Psoas muscle (tissue), 8 donors: ENCODE measurements at places on chromosomes 12 and 14. TPM values are rescaled to one million over a fixed set of nuclear protein-coding genes. Genes with fewer than 3 reads are reported as not detected.

GRCh38 chr14:53790731-53791500, 165.7 kb downstream of the BMP4 start:
- no peak for DNase-seq

DNA sequence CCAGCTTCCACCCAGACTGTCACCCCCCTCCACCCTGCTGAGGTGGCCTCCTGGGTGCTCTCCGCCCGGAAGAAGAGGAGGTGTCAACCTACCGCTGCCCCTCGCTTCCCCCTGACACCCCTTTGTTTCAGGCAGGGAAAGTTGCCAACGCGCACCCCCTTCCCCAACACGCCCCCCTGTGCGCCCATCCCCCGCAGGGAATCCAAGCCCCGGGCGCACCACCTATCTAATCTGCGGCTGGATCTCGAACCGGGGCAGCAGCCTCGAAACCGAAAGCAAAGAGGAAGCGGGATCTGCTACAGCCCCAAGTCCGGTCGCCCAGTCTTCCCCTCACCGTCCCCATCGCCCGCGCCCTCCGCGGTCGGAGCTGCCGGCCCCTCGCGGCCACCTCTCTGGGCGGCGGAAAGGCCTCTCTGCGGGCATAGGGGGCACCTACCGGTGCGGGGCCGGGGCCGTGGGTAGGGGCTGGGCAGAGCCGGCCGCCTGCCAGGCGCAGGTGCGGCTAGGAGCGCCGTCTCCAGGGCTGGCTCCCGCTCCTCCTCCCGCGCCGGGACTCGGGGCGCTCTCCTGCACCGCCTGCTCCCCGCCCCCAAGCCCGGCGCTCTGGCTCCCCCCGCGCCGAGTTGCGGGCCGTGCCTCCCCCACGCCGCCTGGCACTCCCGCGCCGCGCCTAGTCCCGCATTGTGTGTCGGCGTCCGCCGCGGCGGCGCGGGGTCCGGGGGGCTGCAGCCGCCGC, 18.3 kb upstream of the PLEKHH1 start:
- peak; percentile 37 for DNase-seq

DNA sequence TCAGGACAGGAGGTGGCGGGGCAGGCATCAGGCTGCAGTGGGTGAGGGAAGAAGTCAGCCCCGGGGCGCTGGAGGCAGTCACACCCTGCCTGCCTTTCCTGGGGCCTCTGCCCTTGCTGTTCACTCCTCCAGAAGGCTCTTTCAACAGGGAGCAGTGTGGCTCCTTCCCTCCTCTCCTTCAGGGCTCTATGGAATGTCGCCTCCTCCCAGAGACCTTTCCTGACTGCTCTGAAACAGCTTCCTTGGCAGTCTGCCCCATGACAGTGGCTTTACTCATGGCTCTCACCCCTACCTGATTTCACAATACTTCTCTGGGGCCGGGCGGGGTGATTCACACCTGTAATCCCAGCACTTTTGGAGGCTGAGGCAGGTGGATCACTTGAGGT, 7.1 kb downstream of the RHOF start:
- DNase-seq: peak; percentile 80

DNA sequence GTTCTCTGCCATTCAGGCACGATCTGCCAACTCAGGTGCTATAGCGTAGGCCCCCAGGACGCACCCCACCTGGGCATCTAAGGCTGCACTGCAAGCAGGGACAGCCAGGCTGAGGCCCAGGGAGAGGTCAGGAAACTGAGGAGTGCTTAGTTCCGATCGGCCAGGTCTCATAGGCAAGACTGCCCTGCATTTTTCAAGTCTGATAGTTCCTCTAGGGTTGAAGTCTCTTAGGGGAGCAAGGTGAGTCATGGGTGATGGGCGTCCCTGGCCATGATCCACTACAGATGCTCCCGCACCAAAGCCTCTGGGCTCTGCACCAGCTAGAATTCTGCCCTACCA, 13.2 kb downstream of the NOPCHAP1 start:
- DNase-seq: no peak

The ETFBKMT gene
- polyA plus RNA-seq: 10.8 TPM

The OTX2 gene
- polyA plus RNA-seq: not detected

DNA sequence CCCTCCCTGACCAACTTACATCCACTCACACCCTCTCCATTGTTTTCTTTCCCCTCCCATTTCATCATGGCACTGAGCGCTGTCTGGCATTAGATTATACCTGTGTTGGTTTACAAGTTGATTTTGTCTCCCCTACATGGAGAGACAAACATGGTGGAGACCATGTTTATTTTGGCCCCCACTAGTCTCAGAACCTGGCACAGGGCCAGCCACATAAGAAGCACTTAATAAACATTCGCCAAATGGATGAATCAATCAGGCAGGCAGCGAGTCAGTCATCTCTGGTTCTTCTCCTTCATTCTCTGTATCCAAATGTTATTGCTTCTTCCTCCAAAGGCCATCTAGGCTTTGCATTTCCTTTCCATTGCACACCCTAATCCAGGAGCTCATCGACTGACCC, 177.4 kb downstream of the DPF3 start:
- DNase-seq: no peak

- DNase-seq: peak; percentile 69
These were observed 608 bp downstream of the PTGES3 start for GRCh38 chr12:56687223-56688128.

DNA sequence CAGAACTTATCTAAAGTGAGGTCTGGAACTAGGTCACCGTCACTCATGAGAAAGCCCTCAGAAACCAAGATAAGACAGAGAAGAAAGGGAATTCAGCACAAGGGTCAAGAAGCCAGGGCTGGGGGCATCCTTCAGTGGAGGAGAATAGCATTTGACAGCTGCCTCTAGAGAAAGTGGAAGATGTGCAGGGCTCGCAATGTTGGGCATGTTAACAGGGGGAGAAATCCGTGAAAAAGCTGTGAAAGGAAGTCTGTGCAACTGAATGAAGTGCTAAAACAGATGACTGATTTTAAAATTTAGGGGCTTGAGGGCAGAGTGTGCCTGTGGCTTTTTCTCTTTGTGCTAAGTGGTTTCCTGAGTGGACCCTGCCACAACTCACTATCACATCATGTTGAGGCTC, 97.7 kb upstream of the IFNG-AS1 start:
- DNase-seq: no peak

DNA sequence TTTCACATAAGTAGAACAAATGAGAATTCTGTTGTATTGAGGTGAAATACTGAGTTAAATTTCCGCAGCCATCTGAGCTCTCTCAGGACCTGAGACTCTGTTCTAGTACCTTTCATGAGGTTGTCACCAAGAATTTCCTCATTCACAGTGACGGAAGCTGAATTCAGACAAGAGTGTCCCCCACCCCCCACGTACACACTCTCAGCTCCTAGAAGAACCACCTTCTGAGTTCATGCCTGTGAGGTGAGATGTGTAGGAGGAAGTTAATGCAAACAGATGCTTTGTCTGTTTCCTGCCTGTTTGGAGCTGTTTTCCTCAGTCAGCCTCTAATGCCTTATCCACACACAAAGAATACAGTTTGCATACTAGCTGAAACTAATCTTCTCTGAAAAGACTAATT, 18.2 kb downstream of the BICDL1 start:
- DNase-seq: no peak

DNA sequence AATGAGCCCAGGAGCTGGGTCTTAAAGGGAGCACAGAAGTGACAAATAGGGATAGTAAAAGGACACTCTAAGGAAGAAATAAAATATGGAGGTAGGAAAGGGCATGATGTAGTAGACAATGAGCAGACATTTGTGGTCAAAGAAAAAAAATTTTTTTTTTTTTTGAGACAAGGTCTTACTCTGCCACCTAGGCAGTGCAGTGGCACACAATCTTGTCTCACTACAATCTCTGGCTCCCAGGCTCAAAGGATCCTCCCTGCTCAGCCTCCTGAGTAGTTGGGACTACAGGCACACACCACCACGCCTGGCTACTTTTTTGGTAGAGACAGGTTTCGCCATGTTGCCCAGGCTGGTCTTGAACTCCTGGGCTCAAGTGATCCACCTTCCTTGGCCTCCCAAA, 8.5 kb downstream of the FKBP3 start:
- DNase-seq: no peak

The CACNA1C gene
- polyA plus RNA-seq: 0.46 TPM

The PRH2 gene
- polyA plus RNA-seq: not detected

GRCh38 chr12:46152456-46152855, 116.4 kb downstream of the SLC38A1 start:
- DNase-seq: no peak

- no peak for DNase-seq
These were observed 63.6 kb downstream of the SIX1 start for GRCh38 chr14:60585676-60586075.

DNA sequence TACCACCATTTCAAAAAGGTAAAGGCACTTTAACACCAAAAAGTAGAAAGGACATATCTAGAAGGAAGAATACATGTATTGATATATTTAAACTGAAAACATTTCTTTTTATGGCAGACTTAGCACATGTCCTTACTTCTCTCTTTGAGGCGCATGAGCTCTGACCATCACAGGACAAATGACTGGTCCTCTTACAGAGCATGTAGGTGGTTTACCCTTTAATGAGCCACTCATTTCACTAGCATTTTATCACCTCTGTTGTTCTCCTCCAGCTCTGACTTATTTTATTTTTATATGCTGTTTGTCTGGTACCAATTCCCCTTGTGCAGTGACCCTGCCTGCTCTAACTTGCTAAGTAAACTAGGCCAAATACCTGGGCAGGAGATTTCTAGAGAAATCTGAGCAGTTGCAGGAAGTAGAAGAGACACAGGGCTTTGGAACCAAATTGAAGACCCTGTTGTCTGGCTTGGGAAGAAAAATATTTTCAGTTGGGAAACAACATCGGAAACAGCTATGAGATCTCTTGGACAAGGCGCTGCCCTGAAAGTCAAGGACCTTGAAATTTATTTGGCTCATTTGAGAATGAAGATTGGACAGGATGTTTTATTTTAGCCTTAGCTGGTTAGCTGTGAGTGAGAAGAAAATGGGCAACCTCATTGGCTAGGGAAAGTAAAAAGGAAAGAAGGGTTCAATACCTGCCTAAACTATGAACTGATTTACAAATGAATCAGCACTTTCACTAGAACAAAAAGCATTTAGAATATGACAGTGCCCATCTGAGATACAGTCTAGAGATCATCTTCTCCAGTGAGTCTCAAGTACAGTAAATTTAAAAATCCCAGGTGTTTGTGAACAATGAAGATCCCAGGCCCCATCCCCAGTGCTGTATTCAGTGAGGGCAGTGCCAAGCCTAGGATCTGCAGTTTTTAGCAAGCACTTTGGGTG, 374.4 kb downstream of the ZFP36L1 start:
- no peak for DNase-seq

DNA sequence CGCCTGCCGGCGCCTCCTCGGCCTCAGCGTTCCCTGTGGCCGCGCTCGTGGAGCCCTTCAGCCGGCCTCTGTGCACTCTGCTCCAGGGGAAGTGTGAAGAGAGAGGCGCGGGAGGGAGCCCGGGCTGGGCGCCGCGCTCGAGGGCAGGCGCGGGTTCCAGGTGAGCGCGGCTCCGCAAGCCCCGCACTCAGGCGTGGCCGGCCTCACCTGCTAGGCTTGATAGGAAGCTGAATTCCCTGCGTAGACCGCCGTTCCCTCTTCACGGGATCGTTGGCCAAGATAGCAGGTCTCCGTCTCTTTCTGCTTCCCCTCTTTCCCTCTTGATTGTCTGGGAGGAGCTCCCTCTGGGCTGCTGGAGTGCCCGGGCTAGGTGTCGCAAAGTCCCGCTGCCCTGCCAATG, 89.7 kb downstream of the ASCL4 start:
- no peak for DNase-seq

- DNase-seq: peak; percentile 17
These were observed 65.3 kb downstream of the FOS start for GRCh38 chr14:75343911-75344310.

The ENDOU gene
- polyA plus RNA-seq: 0.25 TPM

The ARHGDIB gene
- polyA plus RNA-seq: 39.4 TPM

The ZNF84 gene
- polyA plus RNA-seq: 4.7 TPM

GRCh38 chr14:105093038-105093430, 27.8 kb upstream of the GPR132 start:
- no peak for DNase-seq

GRCh38 chr12:125434936-125435443, 369.8 kb downstream of the AACS start:
- DNase-seq: no peak

The NCOR2 gene
- 44.1 TPM for polyA plus RNA-seq

- DNase-seq: no peak
These were observed 44.7 kb upstream of the SINHCAF start for GRCh38 chr12:31370531-31371255.

- no peak for DNase-seq
These were observed 306.2 kb downstream of the TRHDE start for GRCh38 chr12:72578327-72578726.

- no peak for DNase-seq
These were observed 34.3 kb downstream of the DAD1 start for GRCh38 chr14:22554498-22555383.

DNA sequence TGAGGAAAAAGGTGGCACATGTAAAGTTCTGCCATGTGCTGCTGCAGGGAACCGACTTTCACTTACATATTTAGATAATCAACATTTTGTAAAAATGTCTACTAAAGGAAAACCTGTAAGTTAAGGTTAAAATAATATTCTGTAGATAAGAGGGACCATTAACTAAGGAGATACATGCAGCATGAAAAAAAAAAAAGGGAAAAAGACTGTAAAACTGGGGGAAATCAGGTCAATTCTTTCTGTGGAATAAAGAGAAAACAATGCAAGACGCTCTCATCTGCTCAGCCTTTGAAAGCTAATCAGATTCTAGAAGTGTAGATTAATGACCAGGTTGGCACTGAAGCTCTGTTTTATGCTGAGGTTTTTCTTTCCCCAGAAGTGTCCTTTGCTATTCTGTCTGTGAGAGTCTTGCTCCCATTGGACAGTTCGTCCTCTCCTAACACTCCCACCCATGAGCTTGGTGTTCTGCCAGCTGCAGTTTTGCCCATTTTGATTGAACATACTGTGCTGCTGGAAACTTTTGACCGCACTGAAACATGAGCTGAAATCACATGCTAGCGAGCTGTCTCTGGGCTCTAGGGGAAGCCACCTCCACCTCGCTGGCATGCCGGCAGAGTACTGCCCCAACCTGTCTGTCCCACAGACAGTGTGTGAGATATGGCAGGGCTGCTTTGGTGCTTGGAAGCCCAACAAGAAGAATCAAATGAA, 39.7 kb downstream of the PPTC7 start:
- DNase-seq: peak; percentile 95

GRCh38 chr14:22570132-22570949, 18.7 kb downstream of the DAD1 start:
- DNase-seq: no peak

DNA sequence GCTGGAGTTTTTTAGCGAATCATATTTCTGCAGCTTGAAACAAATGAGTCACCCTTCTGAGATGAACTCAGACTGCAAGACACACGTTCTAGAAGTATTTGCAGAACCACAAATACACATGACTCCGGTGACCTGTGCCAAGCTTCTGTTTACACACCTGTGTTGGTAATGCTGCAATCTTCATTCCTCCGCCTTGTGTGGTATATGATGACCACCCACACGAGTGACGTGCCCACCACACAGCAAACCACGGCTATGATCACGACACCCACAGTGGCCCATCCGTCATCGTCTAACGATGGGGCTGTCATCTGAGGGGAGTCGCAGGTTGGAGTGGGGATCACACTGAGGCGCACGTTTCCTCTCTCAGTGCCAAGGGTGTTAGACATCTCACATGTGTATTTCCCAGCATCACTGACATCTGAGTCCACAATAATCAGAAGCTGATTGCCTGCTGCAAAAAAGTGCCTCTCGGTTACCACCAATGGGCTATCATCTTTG, 43.0 kb downstream of the LRIG3 start:
- DNase-seq: no peak
